ENCODE measurements at places on chromosomes 12 and 14. TPM values are rescaled to one million over a fixed set of nuclear protein-coding genes. Genes with fewer than 3 reads are reported as not detected.

- peaks cover 11% of the 10 kb centered on the region for H3K27me3 ChIP-seq
- no peak overlapping the region for H3K4me3 ChIP-seq
- H3K36me3 ChIP-seq = no peaks in the 10 kb centered on the region
- no peak overlapping the region for H3K27ac ChIP-seq
- DNase-seq = no peak
- no peaks in the 10 kb centered on the region for H3K4me1 ChIP-seq
Observed at GRCh38 chr14:92397953-92398564, 75.1 kb downstream of the SLC24A4 start.

Gene CCDC196
- total RNA-seq = not detected

DNA sequence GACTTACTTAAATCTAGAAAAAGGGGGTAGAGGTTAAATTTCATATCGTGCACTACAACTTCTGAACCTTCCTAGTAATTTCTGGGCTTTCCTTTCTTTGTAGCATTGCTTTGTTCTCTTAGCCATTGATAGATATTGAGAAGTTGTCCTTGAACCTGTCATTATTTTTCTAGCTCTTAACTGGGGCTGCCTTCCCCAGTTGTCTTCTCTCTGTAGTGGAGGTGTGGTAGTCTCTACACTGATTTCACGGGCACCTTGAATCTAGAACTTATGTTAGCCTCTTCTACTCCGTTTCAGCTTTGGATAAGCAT, 504.0 kb downstream of the PCNX1 start:
- no peak overlapping the region for H3K4me3 ChIP-seq
- peaks cover 49% of the 10 kb centered on the region for H3K4me1 ChIP-seq
- H3K36me3 ChIP-seq = peaks cover 5% of the 10 kb centered on the region
- no peaks in the 10 kb centered on the region for H3K27me3 ChIP-seq
- DNase-seq = no peak

GRCh38 chr14:59455411-59455810, 9.8 kb downstream of the GPR135 start:
- H3K27me3 ChIP-seq = peaks cover 7% of the 10 kb centered on the region
- no peak overlapping the region for H3K4me3 ChIP-seq
- H3K4me1 ChIP-seq = no peaks in the 10 kb centered on the region
- no peak for DNase-seq
- no peak overlapping the region for H3K27ac ChIP-seq

DNA sequence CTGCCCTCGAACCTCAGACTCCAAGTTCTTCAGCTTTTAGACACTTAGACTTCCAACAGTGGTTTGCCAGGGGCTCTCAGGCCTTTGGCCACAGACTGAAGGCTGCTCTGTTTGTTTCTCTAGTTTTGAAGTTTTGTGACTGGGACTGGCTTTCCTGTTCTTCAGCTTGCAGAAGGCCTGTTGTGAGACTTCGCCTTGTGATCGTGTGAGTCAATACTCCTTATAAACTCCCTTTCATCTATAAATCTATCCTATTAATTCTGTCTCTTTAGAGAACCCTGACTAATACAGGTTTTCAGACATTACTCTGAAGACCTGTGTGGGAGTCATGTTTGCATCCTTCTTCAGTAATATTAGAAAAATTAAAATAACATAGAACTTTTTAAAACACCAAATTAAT, 289.1 kb downstream of the RMST start:
- H3K27ac ChIP-seq = no peak overlapping the region
- H3K27me3 ChIP-seq = no peaks in the 10 kb centered on the region
- H3K4me1 ChIP-seq = no peaks in the 10 kb centered on the region

- H3K36me3 ChIP-seq = peaks cover 6% of the 10 kb centered on the region
- H3K4me1 ChIP-seq = no peaks in the 10 kb centered on the region
- no peak overlapping the region for H3K27ac ChIP-seq
- no peak for DNase-seq
- no peaks in the 10 kb centered on the region for H3K27me3 ChIP-seq
Observed at GRCh38 chr12:79959484-79959883, 24.6 kb upstream of the PPP1R12A start.

- peaks cover 10% of the 10 kb centered on the region for H3K4me1 ChIP-seq
- H3K27ac ChIP-seq = no peak overlapping the region
- no peak overlapping the region for H3K4me3 ChIP-seq
- H3K27me3 ChIP-seq = peaks cover 10% of the 10 kb centered on the region
- DNase-seq = no peak
Observed at GRCh38 chr14:52380294-52380693, 66.2 kb downstream of the PTGER2 start.

Gene ATP5F1B
- total RNA-seq = 679 TPM

DNA sequence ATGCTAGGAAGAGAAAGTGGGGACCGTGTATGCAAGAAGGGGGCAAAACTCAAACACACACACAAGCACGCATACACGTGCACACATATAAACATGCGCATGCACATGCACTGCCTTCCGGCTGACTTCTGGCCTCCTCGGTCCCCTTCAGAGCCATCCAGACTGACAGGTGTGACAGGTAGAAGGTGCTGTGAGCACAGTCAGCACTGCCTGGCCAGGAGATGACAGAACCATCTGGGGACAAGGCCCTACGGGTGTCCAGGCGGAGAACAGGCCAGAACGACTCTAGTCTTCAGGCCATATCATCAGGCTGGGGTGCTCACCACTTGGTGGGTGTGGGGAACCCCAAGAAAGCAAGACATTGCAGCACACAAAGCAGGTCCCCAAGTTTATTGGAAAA, 7.3 kb downstream of the KRT83 start:
- DNase-seq = no peak
- peaks cover under 1% of the 10 kb centered on the region for H3K4me1 ChIP-seq
- H3K27ac ChIP-seq = no peak overlapping the region
- no peaks in the 10 kb centered on the region for H3K36me3 ChIP-seq
- H3K27me3 ChIP-seq = peaks cover 38% of the 10 kb centered on the region

- H3K27me3 ChIP-seq = no peaks in the 10 kb centered on the region
- no peak for DNase-seq
Observed at GRCh38 chr14:69068744-69069421, 84.0 kb downstream of the DCAF5 start.

- no peaks in the 10 kb centered on the region for H3K36me3 ChIP-seq
- H3K4me1 ChIP-seq = peaks cover 10% of the 10 kb centered on the region
- peaks cover 5% of the 10 kb centered on the region for H3K27me3 ChIP-seq
- peak; percentile 69 for DNase-seq
- peak overlapping the region; percentile 27 for H3K4me3 ChIP-seq
Observed at GRCh38 chr12:46071769-46072624, 81.6 kb upstream of the SCAF11 start.

Gene APEX1
- total RNA-seq = 198 TPM

Gene LRRC10
- total RNA-seq = not detected

- H3K4me1 ChIP-seq = peaks cover 11% of the 10 kb centered on the region
- H3K36me3 ChIP-seq = no peaks in the 10 kb centered on the region
- peaks cover 6% of the 10 kb centered on the region for H3K27me3 ChIP-seq
- H3K4me3 ChIP-seq = no peak overlapping the region
Observed at GRCh38 chr14:74567219-74567618, 44.8 kb downstream of the LTBP2 start.

DNA sequence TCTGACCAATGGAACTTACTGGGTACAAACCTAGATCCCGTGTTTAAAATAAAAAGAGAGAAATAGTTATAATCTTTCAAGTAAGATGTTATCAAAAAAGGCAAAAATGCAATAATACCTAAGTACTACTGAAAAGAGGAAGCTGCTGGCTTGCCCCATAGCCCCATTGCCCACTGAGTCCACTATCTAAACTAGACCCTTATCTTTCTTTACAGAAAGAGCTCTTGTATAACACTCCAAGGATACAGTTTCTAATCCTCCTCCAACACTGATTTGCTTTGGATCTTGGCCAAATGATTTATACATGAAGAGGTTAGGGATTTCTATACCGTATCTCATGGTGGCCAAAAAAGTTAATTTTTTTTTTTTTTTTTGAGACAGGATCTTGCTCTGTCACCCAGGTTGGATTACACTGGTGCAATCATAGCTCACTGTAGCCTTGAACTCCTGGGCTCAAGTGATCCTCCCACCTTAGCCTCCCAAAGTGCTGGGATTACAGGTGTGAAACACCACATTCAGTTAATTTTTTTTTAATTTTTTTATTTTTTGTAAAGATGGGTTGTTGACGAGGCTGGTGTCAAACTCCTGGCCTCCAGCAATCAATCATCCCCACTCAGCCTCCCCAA, 2.6 kb downstream of the GXYLT1 start:
- peaks cover 33% of the 10 kb centered on the region for H3K4me1 ChIP-seq
- no peak overlapping the region for H3K27ac ChIP-seq
- peaks cover 8% of the 10 kb centered on the region for H3K27me3 ChIP-seq
- no peak overlapping the region for H3K4me3 ChIP-seq
- no peak for DNase-seq

Measured in activated T-cell treated with anti-CD3 and anti-CD28 coated beads, Interleukin-2, amount 50 U/mL, for 72 hours (primary cell).